Adrenal gland (tissue), 19 donors: ENCODE measurements at places on chromosomes 12 and 14. TPM values are rescaled to one million over a fixed set of nuclear protein-coding genes. Genes with fewer than 3 reads are reported as not detected.

Gene PLA2G1B
- 4.9 TPM for polyA plus RNA-seq

Gene KIF5A
- 5.6 TPM for polyA plus RNA-seq

Gene TMEM229B
- polyA plus RNA-seq: 31.9 TPM

Gene OR4N2
- polyA plus RNA-seq: not detected

Gene ZBTB39
- polyA plus RNA-seq: 1.5 TPM

Gene ACOT2
- 45.5 TPM for polyA plus RNA-seq

Gene NELL2
- polyA plus RNA-seq: 26.5 TPM

Gene RNF212B
- not detected for polyA plus RNA-seq

Gene FAM90A1
- polyA plus RNA-seq: 0.33 TPM

Gene CCDC85C
- 23.4 TPM for polyA plus RNA-seq

Gene CCDC63
- polyA plus RNA-seq: not detected

Gene ANO2
- polyA plus RNA-seq: 0.24 TPM

Gene ATF7
- 13.0 TPM for polyA plus RNA-seq

Gene KRT73
- not detected for polyA plus RNA-seq

Gene BDKRB1
- polyA plus RNA-seq: not detected

Gene FOXM1
- polyA plus RNA-seq: 0.97 TPM

Gene C12orf56
- polyA plus RNA-seq: not detected

Gene LTB4R
- polyA plus RNA-seq: 17.5 TPM

Gene SAMD15
- 1.0 TPM for polyA plus RNA-seq

Gene STON2
- 0.88 TPM for polyA plus RNA-seq

Gene ITGB7
- 0.95 TPM for polyA plus RNA-seq

Gene ST8SIA1
- polyA plus RNA-seq: 4.2 TPM

Gene KRT4
- not detected for polyA plus RNA-seq

Gene LALBA
- not detected for polyA plus RNA-seq

Gene TAS2R19
- 0.54 TPM for polyA plus RNA-seq

Gene SSPN
- polyA plus RNA-seq: 7.8 TPM

Gene ASCL1
- polyA plus RNA-seq: 1.9 TPM

Gene SLC5A8
- polyA plus RNA-seq: 0.64 TPM

Gene ADAM20
- 0.24 TPM for polyA plus RNA-seq

Gene STXBP6
- 1.1 TPM for polyA plus RNA-seq

Gene OVCH1
- polyA plus RNA-seq: 0.51 TPM

Gene NGDN
- polyA plus RNA-seq: 57.8 TPM

Gene FAM186B
- 1.3 TPM for polyA plus RNA-seq

Gene TUNAR
- polyA plus RNA-seq: not detected

Gene KLHDC1
- polyA plus RNA-seq: 3.4 TPM

Gene MGP
- 1,064 TPM for polyA plus RNA-seq
